ENCODE measurements at places on chromosomes 7 and 10.

DNA sequence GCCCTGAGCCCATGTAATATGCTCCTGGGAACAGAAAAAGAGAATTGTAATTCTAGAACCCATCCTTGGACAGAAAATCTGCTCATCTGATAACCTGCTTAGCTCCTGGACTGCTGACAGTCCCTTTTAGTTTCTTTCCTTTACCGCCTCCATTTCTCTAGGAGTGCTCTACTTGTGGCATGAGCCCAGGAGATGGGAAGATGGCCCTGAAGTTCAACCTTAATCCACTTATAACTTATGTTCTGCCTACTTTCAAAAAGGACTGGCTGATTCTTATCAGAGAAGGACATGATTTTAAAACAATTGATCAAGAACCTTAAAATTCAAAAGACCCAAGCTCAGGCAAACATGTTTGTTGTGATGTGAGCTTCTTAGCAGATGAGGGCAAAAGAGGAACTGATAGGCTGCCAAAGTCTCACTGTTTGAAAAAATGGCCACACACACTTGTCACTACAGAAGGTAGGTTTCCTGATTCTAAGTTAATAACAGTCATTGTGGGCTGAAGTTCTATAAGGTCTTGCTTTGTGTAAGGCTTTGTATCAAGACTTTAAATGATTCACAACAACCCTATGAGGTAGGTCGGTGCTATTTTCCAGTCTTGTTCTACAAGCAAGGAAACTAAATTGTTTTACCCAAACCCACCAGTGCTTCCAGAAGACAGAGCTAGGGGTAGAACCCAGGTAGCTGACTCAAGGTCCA lies 94.3 kb upstream of the AFAP1L2 start:
- no peak for DNase-seq

DNA sequence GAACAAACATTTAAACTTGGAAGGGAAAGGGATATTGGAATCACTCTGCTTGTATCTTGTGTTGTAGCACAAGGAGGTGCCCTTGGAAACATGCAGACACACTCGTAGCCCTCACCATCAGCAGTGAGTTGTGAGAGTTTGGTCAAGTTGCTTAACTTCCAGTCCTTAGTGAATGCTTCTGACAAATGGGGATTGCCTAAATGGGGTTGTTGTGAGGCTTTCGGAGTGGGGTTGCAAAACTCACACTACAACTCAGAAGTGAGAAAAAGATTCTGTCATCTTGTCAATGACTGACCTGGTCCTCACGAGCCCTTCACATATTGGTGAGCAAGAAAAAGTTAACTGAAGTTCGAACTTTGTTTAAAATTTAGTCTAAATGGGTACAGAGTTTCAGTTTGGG lies 29.0 kb upstream of the GSDME start:
- no peak for DNase-seq

DNA sequence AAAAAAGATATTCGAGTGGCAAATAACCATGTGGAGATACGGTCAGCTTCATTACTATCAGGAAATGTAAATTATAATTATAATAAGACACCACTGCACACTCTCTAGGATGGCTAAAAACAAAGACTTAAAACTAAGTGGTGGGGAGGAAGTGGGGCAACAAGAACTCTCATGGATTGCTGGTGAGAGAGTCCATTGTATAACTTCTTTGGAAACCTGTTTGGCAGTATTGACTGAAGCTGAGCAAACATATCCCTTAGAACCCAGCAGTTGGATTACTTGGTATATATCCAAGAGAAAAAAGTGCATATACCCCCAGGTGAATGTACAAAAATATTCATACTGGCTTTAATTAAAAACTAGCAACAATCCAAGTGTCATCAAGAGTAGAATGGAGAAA lies 133.7 kb upstream of the CTBP2 start:
- DNase-seq, result no peak

GRCh38 chr7:127821146-127821545 lies 169.2 kb downstream of the SND1 start:
- DNase-seq, result no peak

- DNase-seq, result peak; percentile 38
Observed at GRCh38 chr7:43220250-43220649, 107.8 kb downstream of the HECW1 start.

GRCh38 chr7:139585042-139585441 lies 61.6 kb downstream of the CLEC2L start:
- no peak for DNase-seq

DNA sequence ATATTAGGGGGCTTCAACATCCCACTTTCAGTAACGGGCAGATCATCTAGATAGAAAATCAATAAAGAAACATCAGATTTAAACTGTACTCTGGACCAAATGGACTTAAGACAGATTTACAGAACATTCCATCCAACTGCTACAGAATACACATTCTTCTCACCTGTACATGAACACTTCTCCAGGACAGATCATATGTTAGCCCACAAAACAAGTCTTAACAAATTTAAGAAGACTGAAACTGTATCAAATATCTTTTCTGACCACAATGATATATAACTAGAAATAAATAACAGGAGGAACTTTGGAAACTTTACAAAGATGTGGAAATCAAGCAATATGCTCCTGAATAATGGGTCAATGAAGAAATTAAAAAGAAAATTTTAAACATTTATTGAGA lies 86.7 kb downstream of the MICU1 start:
- DNase-seq, result no peak

- peak; percentile 11 for DNase-seq
Observed at GRCh38 chr10:133438711-133439273, 14.4 kb upstream of the SPRN start.

DNA sequence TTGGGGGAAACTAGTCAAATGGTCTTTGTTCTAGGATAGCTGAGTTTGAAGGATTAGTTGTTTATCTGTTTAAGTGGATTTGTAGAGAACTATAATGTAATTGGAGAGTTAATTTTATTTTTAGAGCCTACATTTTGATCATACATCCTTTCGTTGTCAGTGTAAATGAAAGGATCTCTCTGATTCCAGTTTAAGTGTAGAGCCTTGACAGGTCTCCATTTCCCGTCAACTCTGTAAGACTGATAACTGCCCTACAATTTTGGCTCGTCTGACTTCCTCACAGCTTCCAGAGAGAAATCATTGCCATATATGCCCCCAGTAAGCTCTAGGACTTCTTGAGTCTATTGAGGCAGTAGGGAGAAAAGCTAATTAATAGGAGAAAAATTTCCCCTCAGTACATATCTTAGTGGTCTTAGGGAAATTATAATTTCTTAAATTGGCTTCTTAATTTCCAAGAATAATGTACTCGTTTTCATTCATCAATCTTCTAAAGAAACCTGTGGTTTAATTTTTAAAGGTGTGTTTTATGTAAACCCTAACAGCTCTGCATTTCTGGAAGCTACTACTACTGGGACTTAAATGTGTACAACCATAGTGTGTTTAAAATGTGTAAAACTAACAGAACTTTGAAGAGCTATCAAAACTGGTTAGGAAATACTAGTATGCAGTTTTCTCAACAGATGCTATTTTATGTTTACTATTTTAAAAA lies 3.8 kb downstream of the KMT2E start:
- DNase-seq, result no peak

Measured in fibroblast of villous mesenchyme (primary cell).